Heart left ventricle (tissue), 16 donors: ENCODE measurements at places on chromosomes 11 and 22. TPM values are rescaled to one million over a fixed set of nuclear protein-coding genes. Genes with fewer than 3 reads are reported as not detected.
A peak's percentile ranks its signal among the peaks of the same experiment; 100 is the strongest.

DNA sequence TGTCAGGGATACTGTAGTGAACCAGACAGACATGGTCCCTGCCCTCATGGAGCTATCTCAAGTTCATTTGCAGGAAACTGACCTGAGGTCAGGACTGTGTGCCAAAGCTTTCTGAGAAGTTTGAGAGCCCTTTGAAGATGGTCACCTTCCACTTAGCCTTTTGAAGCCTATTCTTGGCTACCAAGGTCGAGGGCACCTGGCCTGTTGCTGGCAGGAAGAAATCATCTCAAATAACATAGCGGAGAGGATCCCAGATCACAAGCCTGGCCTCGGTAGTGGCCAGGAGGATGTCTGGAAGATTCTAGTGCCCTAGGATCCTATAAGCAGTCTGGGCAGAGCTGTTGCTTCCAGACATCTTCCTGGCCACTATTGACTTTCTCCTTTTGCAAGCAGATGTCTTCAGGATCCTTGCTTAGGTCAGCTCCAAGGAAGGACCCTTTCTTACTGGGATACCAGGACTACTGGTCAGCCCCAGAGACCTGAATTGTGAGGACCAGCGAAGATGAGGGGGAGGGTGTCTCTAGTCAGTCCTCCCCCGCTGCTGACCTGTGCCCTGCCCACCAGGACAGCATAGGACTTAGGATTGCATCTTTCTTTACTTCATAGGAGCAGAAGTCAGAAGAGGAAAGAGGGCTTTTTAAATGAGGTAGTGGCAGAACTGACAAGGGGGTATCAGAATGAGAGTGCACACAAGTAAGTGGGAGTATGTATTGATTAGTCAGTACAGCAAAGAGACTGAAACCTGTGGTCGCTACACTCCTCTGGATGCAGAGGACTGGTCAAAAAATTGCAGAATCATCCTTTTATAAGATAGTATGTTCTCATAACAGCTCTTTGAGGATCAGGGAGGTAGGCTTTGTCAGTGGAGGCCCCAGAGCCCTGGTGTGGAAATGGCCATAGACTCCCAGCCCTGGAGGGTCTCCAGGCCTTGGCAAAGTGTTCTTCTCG lies 94.8 kb downstream of the TEAD1 start:
- no peak for DNase-seq
- no peak overlapping the region for H3K27ac ChIP-seq
- H3K36me3 ChIP-seq: peaks cover 15% of the 10 kb centered on the region
- no peak overlapping the region for H3K4me3 ChIP-seq
- no peaks in the 10 kb centered on the region for H3K27me3 ChIP-seq

DNA sequence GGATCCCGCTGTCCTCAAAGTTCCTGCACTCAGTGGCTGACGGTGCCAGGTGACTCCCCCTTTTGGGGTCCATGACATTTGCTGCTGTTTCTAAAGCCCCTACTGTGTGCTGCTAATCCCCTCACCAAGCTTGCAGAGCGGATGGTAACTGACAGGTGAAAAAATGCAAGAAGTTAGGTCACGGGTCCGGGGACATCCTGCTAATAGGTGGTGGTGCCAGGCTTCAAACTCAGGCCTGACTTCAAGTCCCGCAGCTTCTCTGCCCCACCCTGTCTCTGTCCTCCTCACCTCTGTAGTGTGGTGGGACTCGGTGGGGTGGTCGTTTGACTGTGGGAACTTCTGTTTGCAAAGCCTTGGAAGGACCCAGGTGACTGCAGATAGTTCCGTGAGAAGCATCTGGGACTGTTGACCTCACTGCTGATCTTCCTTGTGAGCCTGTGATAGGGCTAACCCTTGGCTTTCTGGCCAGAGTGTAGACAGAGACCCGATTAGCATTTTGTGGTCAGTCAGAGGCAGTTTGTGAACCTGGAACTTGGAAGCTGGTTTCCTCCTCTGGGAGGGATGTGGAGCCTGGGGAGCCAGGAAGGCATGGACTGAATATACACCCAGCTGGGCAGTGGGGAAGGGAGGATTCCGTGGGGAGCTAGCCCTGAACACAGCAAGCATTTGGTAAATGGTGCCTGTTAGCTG lies 115.4 kb upstream of the OR4B1 start:
- H3K4me3 ChIP-seq: no peak overlapping the region
- H3K4me1 ChIP-seq: peaks cover 39% of the 10 kb centered on the region
- DNase-seq: no peak

DNA sequence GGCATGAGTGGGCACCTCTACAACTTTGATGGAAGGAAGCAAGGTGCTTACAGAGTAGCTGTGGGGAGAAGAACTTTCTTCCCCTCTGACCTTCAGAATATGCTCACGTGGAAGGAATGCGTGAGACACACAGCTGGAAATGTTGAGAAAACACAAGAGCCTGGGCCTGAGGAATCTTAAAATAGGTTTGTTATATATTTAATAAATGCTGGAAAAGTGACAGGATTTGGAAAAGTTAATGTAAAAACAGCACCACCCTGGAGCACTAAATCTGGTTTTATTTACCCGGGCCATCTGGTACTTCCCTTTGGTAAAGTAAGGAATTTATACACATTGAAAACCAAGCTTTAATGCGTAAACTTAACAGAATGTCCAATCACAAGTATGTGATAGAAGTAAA lies 14.0 kb upstream of the AMPD3 start:
- no peaks in the 10 kb centered on the region for H3K36me3 ChIP-seq
- H3K27ac ChIP-seq: no peak overlapping the region
- no peaks in the 10 kb centered on the region for H3K4me1 ChIP-seq
- H3K4me3 ChIP-seq: no peak overlapping the region
- DNase-seq: no peak

GRCh38 chr11:35057926-35058668 lies 80.9 kb upstream of the CD44 start:
- H3K27ac ChIP-seq: no peak overlapping the region
- no peaks in the 10 kb centered on the region for H3K4me1 ChIP-seq
- no peak for DNase-seq
- no peak overlapping the region for H3K4me3 ChIP-seq
- no peaks in the 10 kb centered on the region for H3K27me3 ChIP-seq

MYRF gene
- 0.11 TPM for polyA plus RNA-seq

DNA sequence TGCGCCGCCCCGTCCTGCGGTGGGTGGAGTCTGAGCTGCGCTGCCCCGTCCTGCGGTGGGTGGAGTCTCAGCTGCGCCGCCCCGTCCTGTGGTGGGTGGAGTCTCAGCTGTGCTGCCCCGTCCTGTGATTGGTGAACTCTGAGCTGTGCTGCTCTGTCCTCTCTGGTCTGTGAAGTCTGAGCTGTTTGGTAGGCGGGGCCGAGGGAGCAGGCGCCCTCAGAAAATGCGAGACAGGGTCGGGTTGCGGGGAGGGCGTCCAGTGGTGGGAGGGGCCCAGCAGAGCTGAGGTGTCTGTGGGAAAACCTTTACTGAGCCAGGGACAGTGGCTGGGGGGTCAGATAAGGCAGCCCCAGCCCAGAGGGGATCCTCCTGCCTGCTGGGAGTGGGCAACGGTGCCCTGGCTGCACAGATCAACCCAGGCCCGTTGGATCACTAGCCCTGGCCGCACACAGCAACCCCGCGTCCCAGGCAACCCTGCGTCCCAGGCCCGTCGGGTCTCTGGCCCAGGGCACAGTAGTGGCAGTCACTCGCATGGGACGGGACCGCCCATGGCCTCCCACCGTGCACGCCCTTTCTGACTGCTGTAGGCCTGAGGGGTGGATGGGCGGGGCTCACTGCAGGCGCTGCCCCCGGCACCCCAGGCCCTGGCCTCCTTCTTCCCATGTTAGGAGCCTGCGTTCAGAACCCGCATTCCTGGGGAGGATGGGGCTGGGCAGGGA lies 22.8 kb downstream of the BRSK2 start:
- H3K4me1 ChIP-seq: no peaks in the 10 kb centered on the region
- H3K36me3 ChIP-seq: no peaks in the 10 kb centered on the region
- H3K4me3 ChIP-seq: no peak overlapping the region
- H3K27me3 ChIP-seq: peaks cover 5% of the 10 kb centered on the region
- DNase-seq: no peak
- no peak overlapping the region for H3K27ac ChIP-seq

SSH3 gene
- 8.1 TPM for polyA plus RNA-seq

MYO7A gene
- 1.0 TPM for polyA plus RNA-seq

DNA sequence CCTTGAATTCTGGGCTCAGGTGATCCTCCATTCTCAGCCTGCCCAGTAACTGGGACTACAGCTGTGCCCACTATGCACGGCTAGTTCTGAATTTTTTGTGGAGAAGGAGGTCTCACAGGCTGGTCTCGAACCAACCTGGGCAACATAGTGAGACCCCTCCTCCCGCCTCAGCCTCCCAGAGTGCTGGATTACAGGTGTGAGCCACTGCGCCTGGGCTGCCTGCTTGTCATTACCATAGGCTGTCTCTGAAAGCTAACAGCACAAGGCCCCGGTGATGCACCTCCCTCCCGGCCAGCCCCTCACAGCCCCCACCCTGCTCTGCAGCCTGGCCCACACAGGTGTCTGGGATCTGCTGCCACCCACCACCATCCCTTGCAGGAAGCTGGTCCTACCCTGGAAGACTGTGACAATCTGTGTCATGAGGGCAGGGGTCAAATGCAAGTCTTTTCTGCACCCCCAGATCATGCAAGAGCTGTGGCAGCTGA lies 82.4 kb downstream of the DGCR2 start:
- peaks cover 70% of the 10 kb centered on the region for H3K36me3 ChIP-seq
- no peak overlapping the region for H3K4me3 ChIP-seq
- no peak overlapping the region for H3K27ac ChIP-seq
- no peak for DNase-seq
- no peaks in the 10 kb centered on the region for H3K27me3 ChIP-seq

- no peak overlapping the region for H3K4me3 ChIP-seq
- H3K4me1 ChIP-seq: no peaks in the 10 kb centered on the region
Observed at GRCh38 chr11:78432058-78432515, 14.5 kb upstream of the GAB2 start.

- no peaks in the 10 kb centered on the region for H3K4me1 ChIP-seq
- H3K27me3 ChIP-seq: no peaks in the 10 kb centered on the region
- H3K36me3 ChIP-seq: peaks cover 71% of the 10 kb centered on the region
- H3K27ac ChIP-seq: no peak overlapping the region
Observed at GRCh38 chr11:34468209-34468841, 29.6 kb downstream of the CAT start.

DNA sequence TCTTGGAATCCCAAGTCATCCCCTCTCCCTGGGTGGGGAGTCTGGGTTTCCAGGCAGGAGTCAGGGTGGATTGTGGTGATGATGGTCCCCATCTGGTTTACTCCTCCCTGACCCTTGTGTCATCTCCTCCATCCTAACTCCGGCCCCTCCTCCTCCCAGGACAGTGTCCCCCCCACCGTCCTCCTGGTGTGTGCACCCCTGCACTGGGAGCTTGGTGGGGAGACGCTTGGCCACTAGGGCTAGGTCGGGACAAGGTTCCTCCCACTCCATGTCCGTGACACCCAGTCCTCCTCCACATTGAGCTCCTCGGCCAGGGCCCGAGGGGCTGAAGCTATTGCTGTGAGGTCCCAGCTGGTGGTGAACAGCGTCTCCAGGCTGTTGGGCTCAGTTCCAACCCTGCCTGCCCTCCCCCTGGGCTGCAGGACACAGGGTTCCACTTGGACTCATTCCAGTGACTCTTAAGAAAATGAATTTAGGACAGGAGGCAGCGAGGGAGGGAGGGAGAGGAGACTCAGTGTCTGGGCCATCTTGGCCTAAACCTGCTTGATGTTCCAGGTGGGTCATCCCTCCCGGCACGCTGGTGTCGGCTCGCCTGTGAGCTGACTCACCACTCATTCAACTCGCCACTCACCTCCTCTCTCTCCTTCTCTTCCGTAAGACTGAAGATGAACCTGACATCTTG lies 433.2 kb downstream of the TBC1D22A start:
- no peaks in the 10 kb centered on the region for H3K36me3 ChIP-seq
- H3K4me1 ChIP-seq: peaks cover 3% of the 10 kb centered on the region
- no peak overlapping the region for H3K4me3 ChIP-seq
- no peaks in the 10 kb centered on the region for H3K27me3 ChIP-seq

DNA sequence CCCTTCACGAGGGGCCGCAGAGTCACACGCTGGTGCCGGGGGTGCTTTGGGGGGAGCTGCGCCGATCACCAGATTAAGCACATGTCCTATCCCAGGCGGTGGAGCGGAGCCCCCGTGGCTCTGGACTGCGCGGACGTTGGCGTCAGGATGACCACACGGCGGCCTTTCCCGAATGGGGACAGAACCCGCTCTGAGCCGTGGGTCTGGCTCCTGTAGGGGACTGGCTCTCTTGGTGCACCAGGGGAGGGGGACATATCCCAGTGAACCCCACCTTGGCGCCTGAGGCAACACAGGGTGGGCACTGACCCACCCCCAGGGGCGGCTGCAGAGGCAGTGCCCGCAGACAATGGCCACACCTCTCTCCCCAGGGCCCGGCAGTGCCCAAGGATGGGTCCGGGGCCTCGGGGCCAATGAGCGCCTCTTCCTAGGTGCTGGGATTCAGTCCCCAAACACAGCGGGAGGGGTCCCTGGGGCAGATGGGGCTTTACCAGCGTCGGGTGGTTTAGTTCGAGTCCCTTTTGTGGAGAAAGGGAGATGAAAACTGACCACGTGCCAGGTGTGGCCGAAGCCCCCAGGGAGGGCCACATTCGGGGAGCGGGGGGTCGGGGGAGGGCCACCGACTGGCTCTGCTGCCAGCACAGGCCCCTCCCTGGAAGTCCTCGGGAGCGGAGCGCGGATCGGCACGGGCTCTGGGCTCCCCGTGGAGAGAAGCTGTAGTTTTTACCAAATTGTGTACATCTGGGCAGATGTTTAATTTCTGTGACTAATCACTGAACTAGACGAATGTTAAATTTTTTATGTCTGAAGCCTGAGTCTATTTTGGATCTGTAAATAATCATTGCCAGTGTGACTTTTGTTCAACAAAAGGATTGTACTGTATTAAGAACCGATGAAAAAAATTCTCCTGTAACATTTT lies 58.9 kb downstream of the GRAMD4 start:
- peaks cover 12% of the 10 kb centered on the region for H3K4me1 ChIP-seq
- H3K27me3 ChIP-seq: no peaks in the 10 kb centered on the region
- no peak for DNase-seq
- H3K27ac ChIP-seq: peak overlapping the region; percentile 56
- H3K4me3 ChIP-seq: no peak overlapping the region
- H3K36me3 ChIP-seq: no peaks in the 10 kb centered on the region

GRCh38 chr22:32618441-32619140 lies 144.0 kb downstream of the FBXO7 start:
- H3K27ac ChIP-seq: peak overlapping the region; percentile 90
- H3K4me1 ChIP-seq: peaks cover 17% of the 10 kb centered on the region
- no peak overlapping the region for H3K4me3 ChIP-seq
- peak; percentile 65 for DNase-seq

DNA sequence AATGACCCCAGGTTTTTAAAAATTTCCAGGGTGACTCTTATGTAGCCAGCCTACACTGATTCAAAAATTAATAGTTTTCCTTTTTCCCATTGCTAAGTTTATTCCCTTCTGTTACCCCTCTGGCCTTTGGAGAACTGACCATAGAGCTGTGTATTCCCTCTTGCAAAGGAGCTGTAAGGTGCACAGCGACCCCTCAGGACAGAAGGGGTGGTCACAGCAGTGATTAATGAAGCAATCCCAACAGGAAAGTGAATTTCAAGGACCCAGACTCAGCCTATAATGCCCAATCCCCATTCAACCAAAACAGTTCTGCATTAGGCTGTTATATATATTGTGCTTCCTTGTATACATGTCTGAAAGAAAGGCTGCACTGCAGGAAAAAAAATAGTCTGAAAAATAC lies 147.1 kb downstream of the WT1 start:
- no peaks in the 10 kb centered on the region for H3K36me3 ChIP-seq
- H3K4me1 ChIP-seq: no peaks in the 10 kb centered on the region
- no peak for DNase-seq

FDXACB1 gene
- polyA plus RNA-seq: 0.69 TPM

TAF6L gene
- polyA plus RNA-seq: 12.7 TPM

SPON1 gene
- 1.6 TPM for polyA plus RNA-seq

- peaks cover 7% of the 10 kb centered on the region for H3K4me1 ChIP-seq
- no peaks in the 10 kb centered on the region for H3K27me3 ChIP-seq
- H3K36me3 ChIP-seq: no peaks in the 10 kb centered on the region
- no peak for DNase-seq
Observed at GRCh38 chr11:86220653-86221052, 23.9 kb upstream of the EED start.
